Caudate nucleus (tissue), 63 donors: ENCODE measurements at places on chromosomes 16 and 17.

DNA sequence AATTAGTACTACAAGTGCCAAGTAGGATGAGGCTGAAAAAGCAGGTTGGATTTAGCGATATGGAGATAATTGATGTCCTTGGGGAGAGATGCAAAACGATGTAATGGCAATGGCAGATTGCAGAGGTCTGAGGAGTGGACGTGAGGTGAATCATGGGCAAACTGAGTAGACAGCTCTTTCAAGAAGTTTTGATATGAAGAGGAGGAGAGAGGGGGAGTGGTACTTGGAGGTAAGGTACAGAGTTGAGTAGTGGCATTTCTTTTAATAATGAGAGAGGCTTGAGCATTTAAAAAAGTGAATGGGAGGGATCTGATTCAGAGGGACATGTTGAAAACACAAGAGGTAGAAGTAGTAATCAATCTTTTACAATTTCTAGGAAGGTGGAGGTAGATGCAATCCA is 17.7 kb upstream of the VPS4A start:
- no peak for DNase-seq

DNA sequence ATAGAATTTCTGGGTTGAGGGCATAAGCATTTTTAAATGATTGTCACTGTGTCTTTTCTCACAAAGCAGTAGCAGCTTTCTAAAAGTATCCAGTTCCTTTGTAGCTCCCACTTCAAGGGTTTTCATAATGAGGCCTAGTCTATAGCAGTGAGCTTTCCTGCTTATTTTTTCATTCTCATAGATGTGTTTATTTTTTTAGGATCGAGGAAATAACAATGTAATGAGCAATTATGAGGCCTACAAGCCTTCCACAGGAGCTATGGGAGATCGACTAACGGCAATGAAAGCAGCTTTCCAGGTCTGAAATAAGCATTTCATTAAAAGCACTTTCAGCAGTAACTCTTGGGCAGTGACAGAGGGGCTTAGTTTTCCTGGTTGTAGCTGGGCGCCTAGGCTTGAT is 10.6 kb upstream of the PSMC5 start:
- DNase-seq = no peak

DNA sequence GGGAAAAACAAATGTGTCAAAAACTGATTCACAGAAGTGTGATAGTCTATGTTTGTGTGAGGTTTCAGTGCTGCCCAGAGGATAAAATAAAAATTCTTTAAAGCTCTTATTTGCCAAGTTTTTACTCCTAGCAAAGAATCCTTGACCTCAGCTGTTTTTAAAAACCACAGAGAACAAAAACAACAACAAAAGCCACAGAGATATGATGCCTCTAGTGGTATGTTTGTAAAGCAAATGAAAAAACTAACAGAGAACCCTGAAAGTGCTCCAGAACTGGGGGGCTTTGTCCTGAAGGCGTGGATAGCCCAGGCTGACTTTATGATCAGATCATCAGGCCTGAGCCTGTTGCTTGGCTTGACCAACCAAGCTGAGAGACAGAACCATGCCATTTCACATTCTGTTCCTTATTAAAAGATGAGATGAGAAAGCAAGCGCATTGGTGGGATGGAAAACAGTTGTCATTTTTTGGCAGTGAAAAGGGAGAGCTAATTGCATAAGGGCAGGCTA is 411.0 kb downstream of the CPPED1 start:
- no peak for DNase-seq

- no peak for DNase-seq
Measured at GRCh38 chr16:21990381-21990944, 10.5 kb downstream of the PDZD9 start.

DNA sequence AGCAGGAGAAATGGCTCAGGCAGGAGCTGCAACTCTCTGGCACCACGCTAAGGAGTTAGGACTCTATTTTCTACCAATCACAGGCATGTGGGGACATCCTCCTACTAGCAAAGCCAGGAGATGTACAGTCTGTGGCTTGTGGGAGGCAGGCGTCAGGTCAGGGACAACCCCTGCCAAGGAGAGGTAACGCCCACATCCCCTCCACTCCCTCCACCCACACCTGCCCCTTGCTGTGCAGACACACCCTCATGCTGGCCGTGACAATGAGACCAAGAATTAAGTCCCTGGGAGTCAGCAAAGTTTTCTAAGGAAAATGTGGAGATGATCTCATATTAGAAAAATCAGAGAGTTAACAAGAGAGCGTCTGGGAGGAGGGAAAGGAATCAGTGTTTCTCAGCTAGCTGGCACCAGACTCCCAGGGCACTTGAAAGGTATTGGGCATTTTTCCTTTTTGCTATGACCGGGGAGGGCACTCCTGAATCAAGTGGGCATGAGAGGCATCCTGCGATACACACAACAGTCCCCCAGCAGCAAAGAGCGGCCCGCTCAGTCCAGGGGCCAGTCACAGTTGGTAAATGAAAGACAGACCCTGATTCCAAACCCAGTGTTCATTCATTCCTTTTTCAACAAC is 87.3 kb upstream of the RPL38 start:
- DNase-seq = no peak

DNA sequence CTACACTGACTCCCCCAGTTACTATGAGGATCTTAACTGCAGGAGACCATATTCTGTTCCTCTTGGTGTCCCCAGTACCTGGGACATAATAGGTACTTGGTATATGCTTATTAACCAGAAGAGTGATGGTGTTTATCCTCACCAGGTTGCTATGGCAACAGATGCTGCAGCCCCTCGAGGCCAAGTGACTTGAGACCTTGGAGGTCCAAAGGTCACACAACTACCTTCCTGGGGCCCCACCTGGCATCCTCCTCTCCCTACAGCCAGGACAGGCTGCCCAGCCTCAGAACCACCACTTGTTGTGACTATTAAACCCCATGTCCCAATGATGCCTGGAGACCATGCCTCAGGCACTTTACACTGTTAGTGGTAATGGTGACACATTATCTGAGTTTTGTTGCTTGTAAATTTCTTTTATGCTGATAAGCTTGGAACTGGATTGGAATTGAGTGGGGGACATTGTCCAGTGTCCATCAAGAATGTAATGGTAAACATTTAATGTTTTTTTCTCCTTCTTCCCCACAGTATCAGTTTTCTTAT is 189.4 kb downstream of the CCDC182 start:
- no peak for DNase-seq
